ENCODE measurements at places on chromosomes 2 and 18.

DNA sequence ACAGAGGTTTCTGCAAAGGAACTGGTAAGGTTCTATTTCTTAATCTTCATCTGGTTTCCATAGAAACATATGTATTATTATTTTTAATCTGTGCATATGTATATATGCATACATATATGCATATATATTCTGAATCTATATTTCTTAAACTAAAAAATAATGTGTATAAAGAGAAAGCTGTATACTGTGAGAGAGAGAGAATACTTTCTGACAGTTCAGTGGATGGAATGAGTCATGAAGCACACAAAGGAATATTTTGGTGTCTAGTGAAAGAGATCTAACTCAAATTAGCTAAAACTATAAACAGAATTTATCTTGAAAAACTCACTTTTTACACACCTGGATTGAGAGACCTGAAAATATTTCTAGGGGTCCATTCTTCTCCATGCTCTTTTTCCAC is 1929.3 kb upstream of the LRRTM1 start:
- no peaks in the 10 kb centered on the region for H3K4me1 ChIP-seq
- no peak for DNase-seq

DNA sequence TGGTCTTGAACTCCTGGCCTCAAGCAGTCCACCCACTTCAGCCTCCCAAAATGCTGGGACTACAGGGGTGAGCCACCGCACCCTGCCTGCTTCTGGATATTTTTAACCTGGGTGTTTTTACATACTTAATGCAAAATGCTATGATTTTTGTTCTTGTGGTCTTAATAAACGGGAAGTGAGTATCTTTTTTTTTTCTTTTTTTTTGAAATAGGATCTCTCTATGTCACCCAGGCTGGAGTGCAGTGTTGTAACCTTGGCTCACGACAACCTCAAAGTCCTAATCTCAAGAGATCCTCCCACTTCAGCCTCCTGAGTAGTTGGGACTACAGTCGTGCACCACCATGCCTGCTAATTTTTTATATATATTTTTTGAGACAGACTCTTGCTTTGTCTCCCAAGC is 19.2 kb upstream of the ASXL2 start:
- no peak overlapping the region for H3K4me3 ChIP-seq
- no peaks in the 10 kb centered on the region for H3K4me1 ChIP-seq
- no peak for DNase-seq
- no peak overlapping the region for H3K27ac ChIP-seq
- no peaks in the 10 kb centered on the region for H3K36me3 ChIP-seq
- H3K27me3 ChIP-seq: peaks cover 5% of the 10 kb centered on the region

GRCh38 chr2:191020742-191021381 is 6.9 kb upstream of the STAT1 start:
- H3K27ac ChIP-seq: no peak overlapping the region

- H3K27me3 ChIP-seq: peaks cover 23% of the 10 kb centered on the region
- no peaks in the 10 kb centered on the region for H3K36me3 ChIP-seq
- peak overlapping the region; percentile 59 for H3K4me3 ChIP-seq
Measured at GRCh38 chr2:190180313-190181122, 118.0 kb upstream of the MSTN start.

GRCh38 chr2:112481528-112482233 is at the start of gene TTL:
Gene TTL, plus strand, starts transcription at chr2:112482156. Its CDS starts 189 bp downstream, at chr2:112482345.
- no peaks in the 10 kb centered on the region for H3K27me3 ChIP-seq
- H3K36me3 ChIP-seq: peaks cover 18% of the 10 kb centered on the region
- peak within 1 kb of the TSS; percentile 88 for H3K27ac ChIP-seq

DNA sequence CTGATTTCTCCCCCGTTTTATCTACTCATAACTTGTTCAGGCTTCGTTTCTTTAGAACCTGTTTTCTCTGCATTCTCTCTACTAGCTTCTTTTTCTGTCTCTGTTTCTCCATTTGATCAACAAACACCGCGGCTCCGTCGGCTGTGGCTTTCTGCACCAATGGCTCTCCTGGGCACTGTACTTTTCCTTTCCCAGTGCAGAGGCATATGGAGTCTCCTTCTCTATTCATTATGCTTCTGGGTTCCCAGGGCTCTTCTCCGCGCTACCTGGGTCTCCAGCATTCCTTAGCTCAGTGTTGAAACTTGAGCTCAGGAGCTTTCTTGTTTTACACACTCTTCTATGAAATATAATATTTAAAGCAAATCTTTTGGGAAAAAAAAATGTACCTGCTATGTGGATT is 196.6 kb upstream of the SOX11 start:
- no peak for DNase-seq
- no peaks in the 10 kb centered on the region for H3K27me3 ChIP-seq
- H3K4me3 ChIP-seq: no peak overlapping the region
- no peak overlapping the region for H3K27ac ChIP-seq
- H3K36me3 ChIP-seq: no peaks in the 10 kb centered on the region

DNA sequence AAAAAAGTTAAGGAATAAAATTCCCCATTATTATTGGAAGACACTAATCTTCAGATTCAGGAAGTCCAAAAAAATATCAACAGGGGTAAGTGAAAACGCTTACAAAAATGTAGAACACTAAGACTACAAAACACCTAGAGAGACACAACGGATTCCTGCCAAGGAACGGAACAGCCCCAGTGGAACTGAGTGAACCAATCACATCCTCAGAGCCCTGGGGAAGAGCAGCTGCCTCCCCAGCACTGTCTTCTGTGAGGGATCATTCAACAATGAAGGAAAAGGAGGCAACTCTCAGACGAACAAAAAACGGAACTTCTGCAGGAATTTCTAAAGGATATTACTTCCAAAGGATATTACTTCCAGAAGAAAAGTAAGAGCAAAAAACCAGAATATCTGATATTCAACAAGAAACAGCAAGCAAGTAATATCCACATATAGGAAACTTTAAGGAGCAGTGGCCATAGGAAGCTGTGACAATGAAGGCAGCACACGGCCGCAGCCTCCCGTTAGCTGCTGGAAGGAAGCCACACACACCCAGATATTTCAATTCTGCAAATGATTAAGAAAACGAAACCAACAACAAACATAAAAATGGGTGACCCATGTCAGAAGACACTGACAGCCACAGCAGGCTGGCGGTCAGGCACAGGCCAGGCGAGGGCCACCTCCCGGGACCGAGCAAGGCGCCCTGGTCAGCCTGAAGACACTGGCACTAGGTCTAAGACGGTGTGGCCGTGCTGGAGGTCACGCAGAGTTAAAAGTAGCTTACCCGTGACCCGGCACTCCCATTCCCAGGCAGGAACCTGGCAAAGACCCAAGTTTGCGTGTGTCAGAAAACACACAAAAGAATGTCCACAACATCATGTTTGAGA is 81.8 kb downstream of the HDAC4 start:
- H3K27ac ChIP-seq: peak overlapping the region; percentile 92
- DNase-seq: no peak
- peaks cover 74% of the 10 kb centered on the region for H3K4me1 ChIP-seq
- H3K36me3 ChIP-seq: peaks cover 41% of the 10 kb centered on the region
- H3K27me3 ChIP-seq: no peaks in the 10 kb centered on the region
- H3K4me3 ChIP-seq: peak overlapping the region; percentile 69

DNA sequence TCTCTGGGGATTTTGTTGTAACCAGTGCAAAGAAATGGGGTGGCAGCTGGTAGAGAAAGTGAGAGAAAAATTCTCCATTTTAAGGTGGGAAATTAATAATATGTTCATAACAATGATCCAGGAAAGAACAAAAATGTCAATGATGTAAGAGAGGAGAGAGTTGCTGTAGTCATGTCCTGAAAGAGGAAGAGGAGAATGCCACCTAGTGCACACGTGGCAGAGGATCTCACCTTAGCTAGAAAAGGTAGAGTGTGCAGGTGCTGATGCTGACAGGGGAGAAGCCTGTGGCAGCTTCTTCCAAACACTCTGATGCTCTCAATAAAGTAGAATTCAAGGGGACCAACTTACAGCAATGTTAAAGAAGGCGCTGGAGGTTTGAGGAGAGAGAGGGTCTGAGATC is 282.9 kb upstream of the PKDCC start:
- H3K27me3 ChIP-seq: peaks cover 4% of the 10 kb centered on the region
- H3K4me1 ChIP-seq: no peaks in the 10 kb centered on the region
- H3K4me3 ChIP-seq: no peak overlapping the region

- peaks cover 11% of the 10 kb centered on the region for H3K4me1 ChIP-seq
- DNase-seq: no peak
- H3K27ac ChIP-seq: no peak overlapping the region
Measured at GRCh38 chr2:30136764-30137444, 9.9 kb upstream of the YPEL5 start.

GRCh38 chr2:43419876-43420275 is 176.0 kb downstream of the THADA start:
- peaks cover 42% of the 10 kb centered on the region for H3K36me3 ChIP-seq
- DNase-seq: no peak
- H3K27me3 ChIP-seq: no peaks in the 10 kb centered on the region
- H3K27ac ChIP-seq: no peak overlapping the region
- H3K4me1 ChIP-seq: peaks cover 15% of the 10 kb centered on the region

- H3K36me3 ChIP-seq: no peaks in the 10 kb centered on the region
- H3K27ac ChIP-seq: no peak overlapping the region
- H3K4me1 ChIP-seq: no peaks in the 10 kb centered on the region
- no peaks in the 10 kb centered on the region for H3K27me3 ChIP-seq
- DNase-seq: no peak
- no peak overlapping the region for H3K4me3 ChIP-seq
Measured at GRCh38 chr2:108029912-108030311, 43.6 kb downstream of the SLC5A7 start.

DNA sequence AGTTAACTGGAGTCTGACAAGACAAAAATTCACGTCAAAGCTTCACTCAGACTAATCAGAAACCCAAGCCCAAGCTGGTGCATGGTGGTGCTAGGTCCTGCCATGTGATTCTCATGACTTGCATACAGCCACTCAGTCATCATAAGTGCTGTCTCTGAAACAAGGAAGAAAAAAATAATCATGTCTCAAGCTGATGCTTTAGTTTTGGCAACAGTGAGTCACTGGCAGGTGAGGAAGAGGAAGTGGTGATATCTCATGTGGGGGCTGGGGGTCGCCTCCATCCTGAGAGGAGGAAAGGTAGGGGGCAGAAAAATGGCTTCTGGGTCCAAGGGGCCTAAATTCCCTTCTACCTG is 136.3 kb downstream of the TMEM163 start:
- no peak overlapping the region for H3K4me3 ChIP-seq
- H3K36me3 ChIP-seq: no peaks in the 10 kb centered on the region
- peaks cover 9% of the 10 kb centered on the region for H3K4me1 ChIP-seq
